ENCODE measurements at places on chromosomes 3 and 15.

DNA sequence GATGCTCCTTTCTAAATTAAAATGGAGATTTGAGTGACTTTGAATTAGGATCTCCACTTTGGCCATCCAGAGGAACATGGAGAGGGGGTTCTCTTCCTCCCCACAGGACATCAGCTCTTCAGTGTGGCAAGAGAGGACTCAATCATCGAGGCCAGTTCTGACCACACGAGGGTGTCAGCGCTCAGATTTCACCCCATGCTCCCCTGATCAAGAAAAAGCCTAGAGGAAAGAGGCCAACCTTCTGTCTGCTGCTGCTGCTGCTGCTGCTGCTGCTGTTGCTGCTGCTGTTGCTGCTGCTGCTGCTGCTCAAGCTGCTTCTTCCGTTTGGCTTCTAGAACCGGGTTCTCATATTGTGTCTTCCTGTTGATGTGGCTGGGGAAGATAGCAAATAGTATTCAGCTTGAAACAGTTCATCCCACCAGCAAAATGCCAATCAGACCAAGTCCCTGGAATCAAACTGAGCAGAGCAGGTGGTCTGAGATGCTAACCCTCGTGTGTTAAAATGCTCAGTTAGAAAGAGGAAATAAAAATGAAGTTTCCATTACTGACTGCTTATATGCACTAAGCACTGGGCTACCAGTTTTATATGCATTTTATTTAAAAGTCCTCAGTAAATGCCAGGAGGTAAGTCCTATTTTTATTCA is 599.0 kb downstream of the MAGI1 start:
- DNase-seq, result no peak

DNA sequence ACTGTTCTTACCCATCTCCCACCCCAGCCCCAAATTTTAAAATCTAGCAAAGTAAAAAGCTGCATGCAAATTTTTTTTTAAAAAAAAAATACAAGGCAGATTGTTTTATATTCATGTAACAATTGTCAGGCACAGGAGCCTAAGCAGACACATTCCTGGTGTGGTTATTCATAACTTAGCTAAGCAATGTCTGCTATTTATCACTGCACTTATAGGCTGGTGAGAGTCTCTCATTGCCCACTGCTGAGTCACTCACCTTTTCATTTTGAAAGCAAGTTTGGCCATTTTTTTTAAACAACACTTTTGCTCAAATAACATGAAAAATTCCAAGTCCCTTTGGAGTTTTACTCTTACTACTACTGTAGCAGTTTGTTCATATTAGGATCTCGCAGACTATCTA is 413.9 kb downstream of the RBMS3 start:
- no peak for DNase-seq

GRCh38 chr15:60237446-60237845 is 160.3 kb downstream of the ANXA2 start:
- no peak for DNase-seq

- DNase-seq, result no peak
Observed at GRCh38 chr3:127790882-127791183, 31.5 kb downstream of the MGLL start.

DNA sequence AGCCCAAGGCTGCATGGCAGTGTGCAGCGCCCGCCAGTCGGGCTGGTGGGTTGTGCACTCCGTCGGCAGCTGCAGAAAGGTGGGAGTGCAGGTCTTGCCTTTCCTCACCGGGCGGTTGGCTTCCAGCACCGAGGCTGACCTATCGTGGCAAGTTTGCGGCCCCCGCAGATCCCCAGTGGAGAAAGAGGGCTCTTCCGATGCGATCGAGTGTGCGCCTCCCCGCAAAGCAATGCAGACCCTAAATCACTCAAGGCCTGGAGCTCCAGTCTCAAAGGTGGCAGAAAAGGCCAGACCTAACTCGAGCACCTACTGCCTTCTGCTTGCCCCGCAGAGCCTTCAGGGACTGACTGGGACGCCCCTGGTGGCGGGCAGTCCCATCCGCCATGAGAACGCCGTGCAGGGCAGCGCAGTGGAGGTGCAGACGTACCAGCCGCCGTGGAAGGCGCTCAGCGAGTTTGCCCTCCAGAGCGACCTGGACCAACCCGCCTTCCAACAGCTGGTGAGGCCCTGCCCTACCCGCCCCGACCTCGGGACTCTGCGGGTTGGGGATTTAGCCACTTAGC is 4.3 kb downstream of the ISL2 start:
- DNase-seq, result no peak

DNA sequence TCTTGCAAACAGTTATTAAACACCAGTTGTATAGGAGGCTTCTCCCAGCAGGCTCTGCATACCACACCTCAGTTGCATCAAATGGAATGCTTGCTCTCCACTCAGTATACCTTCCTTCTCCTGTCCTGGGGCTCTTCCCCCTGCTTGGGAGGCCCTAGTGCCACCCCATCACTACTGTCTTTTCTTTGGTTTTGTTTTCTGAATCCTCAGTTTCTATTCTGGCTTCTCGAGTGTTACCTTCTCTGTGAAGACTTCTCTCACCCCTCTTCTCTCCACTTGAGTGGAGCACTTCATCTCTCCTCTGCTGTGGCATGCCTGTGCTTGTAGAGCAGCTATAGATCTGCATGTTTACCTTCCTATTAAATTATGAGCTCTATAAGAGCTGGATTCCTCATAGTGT is 75.7 kb upstream of the TPRG1 start:
- no peak for DNase-seq

DNA sequence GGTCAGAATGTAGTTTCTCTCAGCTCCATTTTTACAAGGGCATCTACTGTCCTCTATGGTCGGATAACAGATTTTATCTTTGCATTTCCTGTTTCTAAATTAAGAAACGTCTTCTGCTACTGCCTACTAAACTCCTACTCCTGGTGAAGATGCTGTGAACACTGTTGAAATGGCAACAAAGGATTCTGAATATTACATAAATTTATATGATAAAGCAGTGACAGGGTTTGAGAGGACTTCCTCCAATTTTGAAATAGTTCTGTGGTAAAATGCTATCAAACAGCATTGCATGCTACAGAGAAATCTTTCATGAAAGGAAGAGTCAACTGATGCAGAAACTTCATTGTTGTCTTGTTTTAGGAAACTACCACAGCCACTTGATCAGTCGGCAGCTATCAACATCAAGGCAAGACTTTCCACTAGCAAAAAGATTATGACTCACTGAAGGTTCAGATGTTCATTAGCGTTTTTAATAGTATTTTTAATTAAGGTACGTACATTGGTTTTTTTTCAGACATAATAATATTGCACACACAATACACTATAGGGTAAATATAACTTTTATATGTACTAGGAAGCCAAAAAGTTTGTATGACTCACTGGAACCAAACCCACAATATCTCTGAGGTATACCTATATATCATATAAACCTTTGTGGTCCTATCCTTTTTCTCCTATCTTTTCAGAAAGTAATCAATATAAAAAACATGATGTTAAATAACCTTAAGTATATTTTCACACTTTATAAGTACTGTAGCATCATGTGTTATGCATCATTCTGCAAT is 156.1 kb downstream of the STAG1 start:
- DNase-seq, result no peak

- DNase-seq, result no peak
Observed at GRCh38 chr3:8562081-8562595, 60.5 kb downstream of the LMCD1 start.

DNA sequence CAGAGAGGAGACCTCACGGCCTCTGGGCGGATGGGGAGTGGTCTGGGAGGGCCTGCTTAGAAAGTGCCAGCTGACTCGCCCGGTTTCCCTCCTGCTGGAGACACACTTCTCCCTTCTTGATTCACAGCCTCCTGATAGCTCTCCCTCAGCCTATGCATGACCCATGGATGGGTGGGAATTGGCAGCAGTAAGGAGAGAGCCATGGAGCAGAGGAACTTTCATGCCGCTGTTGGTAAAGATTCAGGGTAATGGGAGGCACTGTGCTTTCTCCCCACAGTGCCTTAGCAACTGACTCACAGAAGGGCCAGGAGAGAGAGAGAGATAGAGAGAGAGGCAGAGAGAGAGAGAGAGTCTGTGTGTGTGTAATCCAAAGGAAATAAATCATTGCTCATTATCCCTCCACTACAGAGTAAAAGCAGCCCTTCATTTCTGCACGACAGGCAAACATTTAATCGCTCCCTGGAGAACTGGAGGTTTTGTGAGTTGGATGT is 82.8 kb downstream of the SEMA5B start:
- DNase-seq, result no peak

GRCh38 chr3:114374433-114374990 is 80.7 kb downstream of the TIGIT start:
- no peak for DNase-seq

- DNase-seq, result no peak
Observed at GRCh38 chr15:23439513-23439912, 7.5 kb downstream of the GOLGA6L2 start.

GRCh38 chr15:40042791-40043320 is 3.9 kb upstream of the SRP14 start:
- DNase-seq, result no peak

DNA sequence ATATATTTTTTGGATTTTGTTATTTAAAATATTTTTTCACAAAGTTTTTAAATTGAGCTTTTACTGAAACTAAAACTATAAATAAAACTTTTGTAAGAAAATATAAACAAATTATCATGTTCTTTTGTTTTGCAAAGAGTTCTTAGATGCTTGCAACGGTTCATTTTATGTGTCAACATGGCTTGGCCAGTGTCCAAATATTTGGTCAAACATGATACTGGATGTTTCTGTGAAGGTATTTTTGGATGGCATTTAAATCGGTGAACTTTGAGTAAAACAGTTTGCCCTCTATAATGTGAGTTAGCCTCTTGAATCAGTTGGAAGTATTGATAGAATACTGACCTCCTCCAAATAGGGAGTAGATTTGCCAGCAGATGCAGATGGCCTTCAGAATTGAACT is 612.6 kb upstream of the NECTIN3 start:
- no peak for DNase-seq

- DNase-seq, result no peak
Observed at GRCh38 chr3:100274361-100274760, 13.6 kb downstream of the TBC1D23 start.

DNA sequence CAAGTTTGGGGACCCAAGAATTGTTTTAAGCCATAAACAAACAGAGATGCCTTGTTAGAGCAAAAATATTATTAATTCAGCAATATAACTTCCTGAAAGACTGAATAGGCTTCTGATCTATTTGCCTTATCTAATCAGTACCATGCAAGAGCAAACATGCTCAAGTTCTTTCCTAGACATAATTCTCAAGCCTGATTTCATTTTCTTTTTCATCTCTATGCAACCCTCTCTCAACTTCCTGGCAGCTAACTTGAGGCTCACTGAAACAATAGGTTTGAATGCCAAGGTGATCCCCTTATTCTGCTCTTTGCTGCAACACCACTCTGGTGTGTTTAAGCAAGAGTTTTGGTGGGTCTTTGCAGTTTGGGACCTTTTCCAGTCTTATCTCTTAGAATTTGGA is 230.9 kb upstream of the CD96 start:
- no peak for DNase-seq

DNA sequence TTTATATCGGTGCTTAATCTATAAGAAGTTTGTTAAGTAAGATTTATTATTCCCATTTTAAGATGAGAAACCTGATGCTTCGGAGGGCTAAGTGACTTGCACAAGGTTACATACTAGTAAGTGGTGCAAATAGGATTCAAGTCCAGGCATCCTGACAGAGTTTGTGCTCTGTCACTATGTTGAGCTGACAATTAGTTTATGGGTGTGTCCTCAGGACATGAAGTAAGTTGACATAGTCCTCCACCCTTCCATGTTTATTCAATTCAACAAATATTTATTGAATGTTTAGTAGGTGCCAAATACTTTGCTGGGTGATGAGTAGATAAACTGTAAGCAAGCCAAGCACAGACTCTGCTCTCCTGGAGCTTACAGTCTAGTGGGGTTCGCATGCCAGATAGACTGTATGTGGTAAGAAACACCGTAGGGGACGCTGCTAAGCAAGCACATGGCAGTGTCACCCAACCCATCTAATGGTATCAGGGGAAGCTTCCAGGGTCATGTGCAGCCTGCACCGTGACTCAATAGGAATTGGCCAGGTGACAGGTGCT is 342.7 kb upstream of the SATB1 start:
- DNase-seq, result no peak

DNA sequence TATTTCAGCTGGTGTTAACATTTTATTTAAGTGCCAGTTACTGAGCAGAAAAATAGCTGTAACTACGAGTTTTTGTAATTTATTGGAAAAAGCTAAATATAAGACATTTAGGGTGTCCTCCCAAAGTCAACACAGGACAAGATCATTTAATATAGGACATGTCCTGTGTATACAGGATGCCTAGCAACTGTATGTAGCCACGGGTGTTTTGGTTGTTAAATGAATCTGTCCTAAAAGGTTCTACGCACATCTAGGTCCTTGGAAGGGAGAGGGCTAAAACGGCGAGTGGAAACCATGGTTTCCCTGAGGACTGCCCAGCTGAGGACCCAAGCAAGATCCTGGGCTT is 565 bp upstream of the ZNF621 start:
- DNase-seq, result no peak

DNA sequence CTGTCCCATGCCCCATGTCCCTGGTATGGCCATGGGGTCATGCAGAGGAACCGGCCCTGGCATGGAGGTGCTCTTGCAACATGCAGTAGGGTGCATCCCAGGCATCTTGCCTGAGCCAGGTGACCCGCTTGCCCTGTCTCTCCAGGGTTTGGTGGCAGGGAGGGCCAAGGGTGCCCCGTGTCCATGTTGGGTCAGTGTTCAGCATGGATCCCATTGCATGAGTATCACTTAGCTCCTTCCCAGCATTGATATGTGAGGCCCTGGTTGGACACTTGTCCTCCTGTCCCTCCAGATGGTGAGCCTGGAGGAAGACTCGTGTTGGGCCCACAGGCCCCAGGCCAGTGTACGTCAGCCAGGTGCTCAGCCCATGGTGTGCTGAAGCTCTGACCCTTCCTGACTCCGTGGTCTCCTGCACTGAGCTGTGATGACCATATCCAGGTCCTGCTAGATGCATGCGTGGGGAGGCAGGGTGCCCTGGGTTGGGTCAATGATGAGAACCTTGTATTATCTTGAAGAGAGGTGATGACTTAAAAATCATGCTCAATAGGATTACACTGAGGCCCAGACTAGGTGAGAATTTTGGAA is 205.0 kb downstream of the UBE3A start:
- DNase-seq, result no peak

Data from effector CD8-positive, alpha-beta T cell (primary cell).